Endothelial cell (in vitro differentiated cells): ENCODE measurements at places on chromosomes 4 and X. TPM values are rescaled to one million over a fixed set of nuclear protein-coding genes. Genes with fewer than 3 reads are reported as not detected.
A peak's percentile ranks its signal among the peaks of the same experiment; 100 is the strongest.

TMSB4X gene
- total RNA-seq = 3,201 TPM

FAM53A gene
- total RNA-seq = 1.8 TPM

ATP1B4 gene
- total RNA-seq = not detected

RS1 gene
- total RNA-seq = not detected

SLC16A2 gene
- 32.4 TPM for total RNA-seq

BEX2 gene
- total RNA-seq = 50.4 TPM

GAGE12E gene
- not detected for total RNA-seq

ZNF518B gene
- total RNA-seq = 44.0 TPM

- H3K4me3 ChIP-seq = no peak overlapping the region
- H3K4me1 ChIP-seq = peaks cover 3% of the 10 kb centered on the region
- peaks cover 6% of the 10 kb centered on the region for H3K27me3 ChIP-seq
- no peak for DNase-seq
- no peaks in the 10 kb centered on the region for H3K36me3 ChIP-seq
Measured at GRCh38 chrX:107542500-107542899, 85.8 kb upstream of the PRPS1 start.

DNA sequence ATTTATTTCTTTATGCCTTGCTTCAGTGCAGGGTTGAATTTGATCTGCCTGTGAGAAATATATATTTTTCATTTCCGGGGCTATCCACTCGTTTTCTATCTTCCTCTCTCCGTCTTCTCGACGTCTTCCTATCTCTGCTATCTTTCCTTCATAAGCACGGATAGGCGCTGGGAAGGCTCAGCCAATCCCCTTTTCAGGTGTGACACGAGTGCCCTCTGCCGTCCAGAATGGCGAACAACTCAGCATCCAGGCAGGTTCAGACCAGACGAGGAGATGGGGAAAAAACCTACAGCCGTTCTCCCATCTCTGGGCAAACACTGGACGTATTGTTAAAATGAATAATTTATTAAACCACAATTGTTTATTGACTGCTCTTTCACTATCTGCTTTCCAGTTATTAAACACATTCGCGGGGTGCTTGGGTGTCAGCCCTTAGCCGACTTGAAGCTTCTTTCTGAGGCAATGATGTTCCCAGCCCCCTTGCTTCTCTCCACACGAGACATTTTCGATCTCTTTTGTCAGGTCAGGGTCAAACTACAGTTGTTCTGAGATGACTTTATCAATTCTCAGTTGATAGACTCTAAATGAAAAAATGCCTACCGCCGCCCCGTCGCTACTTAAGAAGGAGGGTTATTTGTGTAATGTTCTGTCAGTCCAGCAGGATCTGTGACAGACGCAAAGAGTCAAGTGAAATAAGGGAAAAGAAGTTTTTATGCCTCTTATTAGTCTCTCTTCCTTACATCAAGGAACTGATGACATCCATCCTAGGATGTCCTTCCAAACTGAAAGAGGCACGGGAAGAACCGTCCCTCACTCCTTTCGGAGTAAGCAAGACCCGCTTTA is 96.3 kb upstream of the NOCT start:
- H3K27me3 ChIP-seq = no peaks in the 10 kb centered on the region
- H3K4me3 ChIP-seq = no peak overlapping the region
- H3K36me3 ChIP-seq = no peaks in the 10 kb centered on the region
- DNase-seq = peak; percentile 87
- H3K4me1 ChIP-seq = peaks cover 9% of the 10 kb centered on the region

- H3K27ac ChIP-seq = no peak overlapping the region
- no peak overlapping the region for H3K4me3 ChIP-seq
- H3K27me3 ChIP-seq = no peaks in the 10 kb centered on the region
- DNase-seq = no peak
- H3K36me3 ChIP-seq = no peaks in the 10 kb centered on the region
- H3K4me1 ChIP-seq = peaks cover 6% of the 10 kb centered on the region
Measured at GRCh38 chrX:109372291-109372690, 109.6 kb downstream of the GUCY2F start.

- H3K4me3 ChIP-seq = no peak overlapping the region
- peaks cover 7% of the 10 kb centered on the region for H3K27me3 ChIP-seq
- DNase-seq = peak; percentile 27
- no peak overlapping the region for H3K27ac ChIP-seq
Measured at GRCh38 chr4:15149839-15150592, 147.7 kb downstream of the CPEB2 start.

GRCh38 chrX:39782276-39782675 is 315.5 kb downstream of the BCOR start:
- H3K4me1 ChIP-seq = no peaks in the 10 kb centered on the region
- H3K4me3 ChIP-seq = no peak overlapping the region
- H3K27ac ChIP-seq = no peak overlapping the region
- peaks cover 5% of the 10 kb centered on the region for H3K27me3 ChIP-seq
- no peaks in the 10 kb centered on the region for H3K36me3 ChIP-seq

- no peaks in the 10 kb centered on the region for H3K4me1 ChIP-seq
- DNase-seq = no peak
- H3K4me3 ChIP-seq = no peak overlapping the region
- peaks cover 2% of the 10 kb centered on the region for H3K27me3 ChIP-seq
- no peak overlapping the region for H3K27ac ChIP-seq
- H3K36me3 ChIP-seq = peaks cover 5% of the 10 kb centered on the region
Measured at GRCh38 chrX:115952417-115953092, 218.0 kb upstream of the AGTR2 start.

DNA sequence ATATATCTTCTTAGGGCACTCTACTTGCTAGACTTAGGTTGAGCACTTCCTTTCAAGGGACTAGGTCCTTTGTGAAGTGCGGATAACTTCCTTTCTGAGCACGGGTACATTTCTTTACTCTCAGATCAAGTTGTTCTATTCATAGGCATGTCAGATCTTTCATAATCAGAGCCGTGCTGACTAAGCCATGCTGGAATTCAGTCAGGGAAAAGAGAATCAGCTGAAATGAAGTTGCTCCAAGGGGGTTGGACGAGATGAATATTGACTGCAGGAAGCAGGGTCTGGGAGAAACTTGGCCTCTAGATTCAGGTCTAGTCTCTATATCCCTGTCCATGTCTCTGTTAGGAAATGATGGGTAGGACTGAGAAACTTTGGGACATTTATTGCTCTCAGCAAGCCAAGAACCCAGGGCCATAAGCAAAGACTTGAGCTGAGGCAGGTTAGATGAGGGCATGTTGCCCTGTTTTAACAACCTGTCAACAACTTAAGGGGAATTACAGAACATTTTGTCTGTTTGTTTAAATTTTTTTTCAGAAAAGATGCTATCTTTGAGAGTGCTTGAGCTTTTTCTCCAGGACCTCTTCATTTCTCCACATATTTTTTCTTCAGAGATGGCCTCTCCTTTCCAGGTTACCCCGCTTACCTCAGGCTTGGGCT is 28.3 kb downstream of the AREG start:
- no peak overlapping the region for H3K27ac ChIP-seq
- no peaks in the 10 kb centered on the region for H3K27me3 ChIP-seq
- no peaks in the 10 kb centered on the region for H3K36me3 ChIP-seq
- H3K4me1 ChIP-seq = no peaks in the 10 kb centered on the region
- no peak for DNase-seq

GRCh38 chr4:75653845-75654503 is 19.2 kb downstream of the G3BP2 start:
- H3K4me1 ChIP-seq = no peaks in the 10 kb centered on the region
- no peak overlapping the region for H3K4me3 ChIP-seq
- H3K27me3 ChIP-seq = no peaks in the 10 kb centered on the region
- H3K27ac ChIP-seq = no peak overlapping the region

GRCh38 chr4:3787489-3788365 is 21.5 kb downstream of the ADRA2C start:
- H3K4me1 ChIP-seq = no peaks in the 10 kb centered on the region
- H3K27me3 ChIP-seq = peaks cover 4% of the 10 kb centered on the region
- no peak for DNase-seq
- no peak overlapping the region for H3K4me3 ChIP-seq
- no peaks in the 10 kb centered on the region for H3K36me3 ChIP-seq

DNA sequence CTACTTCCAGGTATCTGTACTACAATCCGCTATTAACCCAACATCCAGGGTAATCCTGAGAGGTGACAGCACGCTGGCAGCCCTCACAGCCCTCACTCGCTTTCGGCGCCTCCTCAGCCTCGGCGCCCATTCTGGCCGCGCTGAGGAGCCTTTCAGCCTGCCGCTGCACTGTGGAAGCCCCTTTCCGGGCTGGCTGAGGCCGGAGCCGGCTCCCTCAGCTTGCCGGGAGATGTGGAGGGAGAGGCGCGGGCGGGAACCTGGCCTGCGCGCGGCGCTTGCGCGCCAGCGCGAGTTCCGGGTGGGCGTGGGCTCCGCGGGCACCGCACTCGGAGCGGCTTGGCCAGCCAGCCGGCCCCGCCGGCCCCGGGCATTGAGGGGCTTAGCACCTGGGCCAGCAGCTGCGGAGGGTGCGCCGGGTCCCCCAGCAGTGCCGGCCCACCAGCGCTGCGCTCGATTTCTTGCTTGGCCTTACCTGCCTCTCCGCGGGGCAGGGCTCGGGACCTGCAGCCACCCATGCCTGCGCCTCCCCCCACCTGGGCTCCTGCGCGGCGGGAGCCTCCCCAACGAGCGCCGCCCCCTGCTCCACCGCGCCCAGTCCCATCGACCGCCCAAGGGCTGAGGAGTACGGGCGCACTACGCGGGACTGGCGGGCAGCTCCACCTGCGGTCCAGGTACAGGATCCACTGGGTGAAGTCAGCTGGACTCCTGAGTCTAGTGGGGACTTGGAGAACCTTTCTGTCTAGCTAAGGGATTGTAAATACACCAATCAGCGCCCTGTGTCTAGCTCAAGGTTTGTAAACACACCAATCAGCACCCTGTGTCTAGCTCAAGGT is 87.3 kb downstream of the PRSS12 start:
- H3K27ac ChIP-seq = no peak overlapping the region
- H3K4me1 ChIP-seq = no peaks in the 10 kb centered on the region
- DNase-seq = peak; percentile 43
- H3K27me3 ChIP-seq = peaks cover 1% of the 10 kb centered on the region
- no peak overlapping the region for H3K4me3 ChIP-seq

- H3K27ac ChIP-seq = no peak overlapping the region
- H3K27me3 ChIP-seq = peaks cover 3% of the 10 kb centered on the region
- no peaks in the 10 kb centered on the region for H3K4me1 ChIP-seq
- no peak overlapping the region for H3K4me3 ChIP-seq
Measured at GRCh38 chr4:121273191-121273590, 107.6 kb downstream of the QRFPR start.

DNA sequence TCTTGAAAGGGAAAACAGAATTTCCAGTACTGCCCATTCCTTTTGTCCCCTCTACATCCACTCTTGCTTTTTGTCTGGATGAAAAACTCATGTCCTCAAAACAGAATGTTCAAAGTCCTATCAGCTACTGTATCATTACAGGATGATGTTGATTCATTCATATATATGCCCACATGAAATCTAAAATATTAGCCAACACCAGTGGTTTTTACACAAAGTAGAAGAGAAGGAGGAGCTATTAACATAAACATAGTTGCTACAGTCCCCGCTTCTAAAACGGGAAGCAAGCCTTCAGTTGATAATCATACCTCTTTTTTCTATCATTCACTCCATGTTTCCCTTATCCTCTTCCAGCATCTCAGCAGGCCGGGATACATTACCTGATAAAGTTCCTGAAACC is 7.7 kb upstream of the THOC2 start:
- DNase-seq = no peak
- no peak overlapping the region for H3K27ac ChIP-seq
- H3K27me3 ChIP-seq = no peaks in the 10 kb centered on the region
- no peaks in the 10 kb centered on the region for H3K36me3 ChIP-seq

- H3K27ac ChIP-seq = no peak overlapping the region
- peaks cover 2% of the 10 kb centered on the region for H3K27me3 ChIP-seq
- H3K36me3 ChIP-seq = no peaks in the 10 kb centered on the region
- H3K4me3 ChIP-seq = no peak overlapping the region
- no peaks in the 10 kb centered on the region for H3K4me1 ChIP-seq
Measured at GRCh38 chr4:14221176-14221575, 593.7 kb upstream of the BOD1L1 start.

DNA sequence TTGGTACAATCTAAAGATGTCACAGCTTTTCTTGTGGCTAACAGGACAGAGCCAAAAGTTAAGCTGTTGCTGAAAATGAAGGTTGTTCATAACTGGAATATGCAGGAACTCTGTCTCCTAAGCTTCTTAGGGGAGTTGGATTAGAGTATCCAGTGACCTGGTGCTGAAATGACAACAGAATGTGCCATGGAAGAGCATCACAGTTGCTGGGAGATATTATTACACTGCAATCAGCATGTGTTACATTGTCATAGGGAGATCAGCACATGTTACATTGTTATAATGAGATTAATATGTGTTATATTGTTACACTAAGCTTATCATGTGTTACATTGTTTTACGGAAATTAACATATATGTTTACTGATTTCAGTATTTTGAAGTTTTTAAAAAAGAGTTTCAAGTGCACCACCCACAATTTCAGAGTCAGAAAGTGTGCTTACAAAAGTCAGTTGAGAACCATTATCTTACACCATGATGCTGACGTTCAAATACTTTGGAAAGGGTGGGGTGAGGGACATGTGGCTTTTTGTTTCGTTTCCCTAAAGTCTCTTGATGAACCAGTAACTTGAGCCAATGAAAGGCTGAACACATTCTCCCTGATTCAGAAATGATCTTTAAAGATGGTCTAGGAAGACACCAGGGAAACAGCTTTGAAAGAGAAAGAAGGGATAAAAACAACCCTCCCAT is 113.4 kb downstream of the DRD5 start:
- H3K27me3 ChIP-seq = peaks cover 9% of the 10 kb centered on the region
- H3K36me3 ChIP-seq = no peaks in the 10 kb centered on the region
- H3K27ac ChIP-seq = no peak overlapping the region
- no peak for DNase-seq
- H3K4me3 ChIP-seq = no peak overlapping the region

DNA sequence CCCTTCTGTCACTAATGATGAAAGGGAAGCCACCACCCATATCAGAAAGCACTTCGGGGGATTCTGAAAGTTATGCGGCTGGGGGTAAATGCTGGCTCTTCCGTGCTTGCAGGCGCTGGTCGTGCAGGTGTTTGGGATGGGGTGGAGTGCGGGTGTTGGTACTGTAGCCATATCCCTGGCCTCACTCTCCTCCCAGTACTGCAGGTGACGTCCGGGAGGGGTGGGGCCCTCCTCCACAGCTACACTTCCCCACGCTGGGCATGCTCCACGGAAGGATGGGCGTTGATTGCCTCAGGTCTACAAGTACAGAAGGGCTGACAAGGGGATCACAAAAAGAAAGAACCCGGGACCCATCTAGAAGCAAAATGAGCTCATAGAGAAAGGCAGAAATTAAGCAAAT is 48.6 kb upstream of the CLDN24 start:
- peaks cover 13% of the 10 kb centered on the region for H3K27me3 ChIP-seq
- no peak overlapping the region for H3K27ac ChIP-seq
- no peak for DNase-seq
- peaks cover 4% of the 10 kb centered on the region for H3K4me1 ChIP-seq
- no peak overlapping the region for H3K4me3 ChIP-seq

DNA sequence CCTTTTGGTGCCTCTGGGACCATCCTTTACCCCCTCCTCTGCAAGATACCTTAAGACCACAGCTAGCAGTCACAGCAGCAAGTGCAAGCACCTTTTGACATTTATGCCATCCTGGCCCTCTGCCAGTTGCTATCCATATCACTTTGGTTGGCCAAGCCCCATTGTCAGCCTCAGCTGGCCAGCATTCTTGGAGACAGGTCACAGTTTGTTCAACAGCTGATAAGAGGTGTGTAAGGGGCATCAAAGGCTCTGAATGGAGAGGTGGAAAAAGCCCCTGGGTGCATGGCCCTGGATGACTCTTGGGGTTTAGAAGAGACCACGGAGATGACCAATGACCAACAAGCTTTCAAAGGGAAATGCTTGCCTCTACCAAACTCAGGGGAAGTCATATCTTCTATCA is 133.6 kb upstream of the MAMLD1 start:
- peaks cover 3% of the 10 kb centered on the region for H3K27me3 ChIP-seq
- no peak overlapping the region for H3K4me3 ChIP-seq
- H3K4me1 ChIP-seq = no peaks in the 10 kb centered on the region
- no peak for DNase-seq
- H3K36me3 ChIP-seq = no peaks in the 10 kb centered on the region
- no peak overlapping the region for H3K27ac ChIP-seq
